NCI-H524 (cell line): ENCODE measurements at places on chromosomes 12 and 14.

DNA sequence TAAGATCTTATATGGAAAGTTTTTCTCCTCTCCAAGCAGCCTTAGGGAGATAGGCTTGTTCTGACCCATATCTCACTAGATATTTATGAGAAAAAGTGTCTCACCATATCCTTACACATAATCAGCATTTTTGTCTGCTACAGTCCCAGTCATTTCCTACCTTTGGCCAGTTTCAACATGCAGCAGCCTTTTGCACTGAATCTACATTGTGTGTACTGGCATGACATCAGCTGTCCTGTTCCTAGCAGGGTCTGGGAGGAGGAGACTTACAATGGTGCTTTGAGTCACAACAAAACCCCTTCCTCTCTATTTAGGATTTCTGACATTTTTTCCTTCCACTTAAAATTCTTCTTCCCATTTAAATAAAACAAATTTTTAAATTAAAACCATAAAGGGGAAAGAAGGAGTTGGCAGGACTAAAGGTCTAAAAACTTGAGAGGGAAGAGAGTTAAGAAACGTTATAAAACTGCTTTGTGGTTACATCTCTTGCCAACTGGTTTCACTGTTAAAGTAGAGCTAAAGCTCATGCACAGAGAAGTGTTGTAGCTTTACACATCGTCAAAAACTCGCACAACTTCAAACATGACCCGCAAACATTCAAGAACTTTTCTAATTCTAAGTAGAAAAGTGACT is 53.3 kb upstream of the CERS5 start:
- no peak for DNase-seq

DNA sequence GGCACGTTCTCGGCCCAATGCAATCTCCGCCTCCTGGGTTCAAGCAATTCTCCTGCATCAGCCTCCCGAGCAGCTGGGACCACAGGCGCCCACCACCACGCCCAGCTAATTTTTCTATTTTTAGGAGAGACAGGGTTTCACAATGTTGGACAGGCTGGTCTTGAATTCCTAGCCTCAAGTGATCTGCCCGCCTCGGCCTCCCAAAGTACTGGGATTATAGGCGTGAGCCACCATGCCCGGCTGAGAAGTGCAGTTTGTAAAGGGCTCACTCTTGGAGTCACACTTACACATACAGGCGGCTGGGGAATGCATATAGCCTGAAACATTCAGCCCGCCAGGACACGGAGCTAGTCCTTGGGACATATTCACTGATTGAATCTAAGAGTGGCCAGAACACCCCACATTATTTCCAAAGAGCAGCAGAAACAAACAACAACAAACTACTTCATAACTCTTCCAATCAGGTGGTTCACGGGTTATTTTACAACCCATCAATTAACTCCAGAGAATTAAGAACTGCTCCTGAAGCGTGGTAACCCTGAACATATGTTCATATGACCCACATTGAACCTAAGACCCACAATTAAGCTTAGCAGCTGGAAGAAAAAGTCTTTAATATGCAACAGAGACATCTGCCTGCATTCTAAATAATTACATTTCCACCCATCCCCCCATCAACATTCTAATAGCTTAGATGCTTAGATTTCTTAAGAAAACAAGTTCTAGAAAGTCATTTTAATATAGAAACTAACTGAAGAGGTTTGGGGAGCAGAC is 49.2 kb downstream of the SSH1 start:
- DNase-seq: peak; percentile 94

- DNase-seq: no peak
Measured at GRCh38 chr12:66617991-66618390, 60.9 kb downstream of the GRIP1 start.

GRCh38 chr14:22097586-22098292 is 424.1 kb upstream of the OR4E1 start:
- DNase-seq: no peak

DNA sequence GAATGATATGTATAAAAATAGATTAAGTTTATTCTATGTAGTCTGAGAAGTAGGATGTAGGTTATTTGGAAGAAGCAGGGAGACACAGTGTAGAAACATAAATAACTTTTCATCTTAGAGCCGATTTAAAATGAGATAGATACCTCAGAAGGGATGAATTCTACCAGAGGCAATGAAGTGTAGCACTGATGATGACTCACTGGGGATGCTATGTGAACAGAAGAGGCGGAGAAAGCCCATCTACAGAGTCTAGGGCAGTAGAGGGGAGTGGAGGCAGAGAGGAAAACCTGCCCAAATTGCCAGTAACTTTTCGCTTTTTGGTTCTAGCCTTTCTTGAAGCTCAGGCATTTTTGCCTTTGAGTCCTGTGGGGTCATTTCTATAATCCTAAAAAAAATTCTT is 451.8 kb downstream of the ATP23 start:
- DNase-seq: no peak

GRCh38 chr14:74892745-74893144 is 11.0 kb downstream of the DLST start:
- DNase-seq: no peak
